ENCODE measurements at places on chromosomes 1 and 21.

DNA sequence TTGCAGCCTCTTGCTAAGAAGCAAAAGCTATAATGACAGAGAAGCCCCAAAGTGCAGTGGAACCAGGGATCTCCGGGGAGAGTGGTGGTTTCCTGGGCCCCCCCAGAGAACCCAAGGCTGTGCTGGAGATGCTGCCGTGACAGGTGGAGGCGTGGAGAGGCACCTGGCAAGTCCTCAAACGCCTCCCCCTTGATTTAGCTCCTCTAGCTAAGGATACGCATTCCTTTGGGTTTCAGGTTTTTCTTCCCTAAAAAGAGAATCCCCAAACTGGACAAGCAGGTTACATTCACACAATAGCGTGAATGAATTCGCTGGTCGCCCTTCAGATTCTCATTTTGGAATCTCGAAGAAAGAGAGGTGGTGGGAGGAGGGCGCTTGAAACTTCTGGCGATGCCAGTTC, 853 bp upstream of the ATP1A1 start:
- DNase-seq, result no peak

- DNase-seq, result no peak
These were observed 24.1 kb downstream of the PIGM start for GRCh38 chr1:160007577-160008200.

- DNase-seq, result peak; percentile 21
These were observed 106.4 kb downstream of the RGL1 start for GRCh38 chr1:183911285-183911684.

DNA sequence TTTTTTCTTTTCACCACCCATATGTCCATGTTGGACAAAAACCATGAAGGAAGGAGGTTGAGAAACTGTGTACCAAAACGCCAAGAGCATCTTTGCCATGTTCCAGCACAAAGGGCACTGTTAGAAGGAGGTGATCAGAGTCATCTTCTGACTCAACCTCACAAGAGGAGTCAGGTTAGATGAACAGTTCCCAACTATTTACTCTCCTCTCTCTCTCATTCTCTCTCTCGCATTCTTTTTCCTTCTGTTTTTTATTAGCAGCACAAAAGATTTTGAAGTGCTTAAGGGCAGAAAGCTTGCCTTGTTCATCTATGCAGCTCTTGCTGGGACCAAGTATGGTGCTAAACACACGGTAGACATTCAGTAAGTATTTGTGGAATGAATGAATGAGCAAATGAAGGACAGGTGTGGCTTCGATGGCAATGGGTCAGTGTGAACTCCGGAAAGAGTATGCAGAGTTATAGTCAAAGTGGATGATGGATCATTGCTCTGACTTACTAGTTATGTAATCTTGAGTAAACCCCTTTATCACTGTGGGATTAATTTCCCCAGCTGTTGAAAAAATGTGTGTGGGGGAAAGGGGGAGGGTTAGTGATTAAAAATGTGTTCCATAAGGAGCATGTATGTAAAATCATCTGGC, 33.9 kb downstream of the DDR2 start:
- no peak for DNase-seq

DNA sequence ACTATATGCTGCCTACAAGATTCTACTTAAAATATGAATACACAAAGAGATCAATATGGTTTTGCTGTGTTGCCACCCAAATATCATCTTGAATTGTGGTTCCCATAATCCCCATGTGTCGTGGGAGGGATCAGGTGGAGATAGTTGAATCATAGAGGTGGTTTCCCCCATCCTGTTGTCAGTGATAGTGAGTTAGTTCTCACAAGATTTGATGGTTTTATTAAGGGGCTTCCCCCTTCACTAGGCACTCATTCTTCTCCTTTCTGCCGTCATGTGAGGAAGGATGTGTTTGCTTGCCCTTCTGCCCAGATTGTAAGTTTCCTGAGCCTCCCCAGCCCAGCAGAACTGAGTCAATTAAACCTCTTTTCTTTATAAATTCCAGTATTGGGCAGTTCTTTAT, 654.4 kb upstream of the NR5A2 start:
- no peak for DNase-seq

- DNase-seq, result no peak
These were observed 36.4 kb downstream of the OPRD1 start for GRCh38 chr1:28848416-28848815.

DNA sequence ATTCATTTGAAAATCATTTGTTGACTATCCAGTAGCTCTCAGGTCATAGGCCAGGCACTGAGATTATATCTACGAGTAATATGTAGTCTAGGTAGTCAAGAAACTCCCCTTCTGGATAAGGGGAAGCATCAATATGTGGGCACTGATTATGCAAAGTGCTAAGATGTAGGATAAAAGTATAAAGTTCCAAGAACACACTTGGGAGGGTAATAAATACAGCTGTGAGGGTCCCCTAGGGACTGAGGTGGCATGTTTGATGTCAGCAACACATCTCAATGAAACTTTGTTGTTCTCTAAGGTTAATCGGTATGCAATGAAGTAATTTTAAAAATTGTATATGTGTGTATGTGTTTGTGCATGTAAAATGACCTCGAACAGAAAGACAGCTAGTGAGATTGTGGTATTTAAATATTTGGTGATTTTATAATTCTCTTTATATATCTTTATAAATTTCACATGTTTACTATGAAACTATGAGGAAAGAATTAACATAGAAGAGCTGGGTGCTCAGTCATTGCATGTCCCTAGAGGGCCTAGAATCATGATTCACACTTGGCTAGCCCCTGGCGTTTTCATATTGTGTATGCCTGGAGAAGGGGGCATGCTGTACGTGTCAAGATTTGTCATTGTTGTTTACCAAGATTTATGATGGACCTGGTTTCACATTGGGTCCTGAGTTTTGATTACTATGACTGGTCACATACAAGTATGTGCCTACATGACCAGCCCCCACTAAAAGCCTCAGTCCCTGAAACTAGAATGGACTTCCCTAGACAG, 140.1 kb upstream of the DUSP10 start:
- DNase-seq, result no peak

DNA sequence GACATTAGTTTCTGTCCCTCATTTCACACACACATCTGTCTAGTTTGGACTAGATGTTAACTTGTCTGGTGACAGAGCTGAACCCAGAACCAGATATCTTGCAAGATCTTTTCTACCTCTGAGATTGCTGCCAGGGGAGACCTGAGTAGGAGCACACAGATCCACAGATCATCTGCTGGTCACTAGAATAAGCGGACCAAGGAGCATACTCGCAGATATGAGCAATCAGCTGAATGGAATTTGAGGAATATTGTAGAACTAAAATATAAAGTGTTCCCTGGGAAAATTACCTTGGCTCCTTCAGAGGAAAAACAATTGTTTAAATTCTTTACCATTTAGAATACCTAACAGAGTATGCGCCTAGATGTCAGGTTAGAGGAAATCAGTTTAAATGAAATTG, 90.7 kb downstream of the TNFSF18 start:
- no peak for DNase-seq

- DNase-seq, result no peak
These were observed 168.6 kb upstream of the CAMK1G start for GRCh38 chr1:209414803-209415329.

- no peak for DNase-seq
These were observed 217.9 kb upstream of the VAMP3 start for GRCh38 chr1:7553042-7553690.

- DNase-seq, result no peak
These were observed 83.9 kb downstream of the USP24 start for GRCh38 chr1:55131218-55131617.

DNA sequence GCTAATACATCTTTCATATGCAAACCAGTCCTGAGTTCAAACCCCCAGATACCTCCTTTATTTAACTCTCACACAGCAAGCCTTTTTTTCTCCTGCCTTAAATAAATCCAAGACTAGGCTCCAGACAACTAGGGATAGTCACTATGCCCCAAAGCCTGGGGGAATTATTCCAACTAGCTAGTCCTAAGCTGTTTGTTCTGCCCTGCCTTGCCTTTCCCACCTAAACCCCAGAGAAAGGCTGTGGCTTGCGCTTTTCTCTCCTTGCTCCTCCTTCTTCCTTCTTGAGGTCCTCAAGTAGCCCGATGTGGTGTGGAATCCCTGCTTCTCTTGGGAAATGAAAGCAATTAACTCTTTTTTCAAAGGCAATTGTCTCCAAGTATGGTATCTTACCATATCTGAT, 31.8 kb downstream of the C1orf87 start:
- DNase-seq, result no peak

DNA sequence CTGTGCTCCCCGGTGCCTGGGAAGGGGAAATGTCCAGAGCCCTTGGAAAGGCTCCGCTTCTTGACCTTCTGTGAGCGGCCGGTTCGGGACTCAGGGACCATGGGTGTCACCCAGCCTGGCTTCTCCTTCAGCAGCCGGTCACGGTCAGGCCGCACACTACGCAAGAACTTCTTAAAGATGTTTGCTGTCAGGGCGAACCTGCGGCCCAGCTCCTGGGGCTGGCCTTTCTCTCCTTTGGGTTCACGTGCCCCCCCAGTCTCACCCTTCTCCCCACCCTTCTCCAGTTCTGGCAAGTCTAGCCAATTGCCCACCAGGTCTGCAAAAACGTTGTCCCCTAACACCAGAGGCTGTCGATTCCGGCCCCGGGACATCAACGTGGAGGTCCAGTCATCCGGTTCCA, 12.1 kb downstream of the INKA2 start:
- DNase-seq, result no peak

GRCh38 chr1:167723707-167724323, 2.0 kb downstream of the MPZL1 start:
- DNase-seq, result no peak

GRCh38 chr1:177959811-177960515, 9.9 kb downstream of the SEC16B start:
- no peak for DNase-seq

- DNase-seq, result peak; percentile 80
These were observed 28.5 kb upstream of the PKP1 start for GRCh38 chr1:201254625-201255478.

DNA sequence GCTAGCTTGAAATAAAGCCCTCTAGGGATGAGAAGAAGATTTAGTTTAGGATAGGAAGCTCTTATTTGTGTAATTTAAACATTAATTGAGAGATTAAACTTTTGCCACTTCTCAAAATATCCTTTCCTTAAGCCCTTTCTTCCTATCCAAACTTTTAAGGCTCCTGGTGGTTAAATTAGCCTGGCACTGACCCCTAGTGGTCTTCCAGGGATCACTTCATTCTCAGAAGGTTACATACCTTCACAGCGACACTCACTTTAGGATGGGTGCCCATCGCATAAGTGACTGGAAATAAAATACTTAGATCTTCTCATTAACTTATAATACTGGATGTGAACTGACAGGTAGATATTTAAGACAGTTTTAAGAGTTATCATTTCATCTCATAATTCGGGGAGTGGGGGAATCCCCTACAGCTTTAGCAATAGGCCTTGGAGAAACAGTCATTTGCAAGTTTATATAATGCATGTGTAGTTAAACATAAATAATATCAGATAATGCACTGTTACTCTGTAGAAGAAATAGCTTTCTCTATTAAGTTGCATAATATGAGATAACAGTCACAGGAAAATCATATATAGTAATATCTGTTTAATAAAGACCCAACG, 7.4 kb downstream of the LHX9 start:
- DNase-seq, result peak; percentile 35

GRCh38 chr1:234008591-234008990, 104.1 kb downstream of the SLC35F3 start:
- DNase-seq, result no peak

GRCh38 chr1:45493116-45493697, 2.2 kb upstream of the TESK2 start:
- peak; percentile 54 for DNase-seq

DNA sequence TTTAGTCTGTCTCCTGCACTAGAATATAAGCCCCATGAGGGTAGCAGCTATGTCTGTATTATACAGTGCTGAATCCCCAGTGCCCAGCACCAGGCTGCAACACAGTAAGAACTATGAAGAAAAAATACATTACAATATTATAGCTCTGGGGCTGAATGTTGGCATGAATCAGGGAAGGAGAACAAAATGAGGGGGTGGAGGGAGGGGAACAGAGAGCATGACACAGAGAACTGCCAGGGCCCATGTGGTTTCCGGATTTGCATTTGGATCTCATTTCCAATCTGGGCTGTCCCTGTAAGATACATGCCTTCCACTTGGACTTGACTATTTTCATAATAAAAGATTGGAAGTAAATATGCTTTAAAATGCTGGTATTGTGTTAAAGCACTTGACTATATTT, 35.8 kb downstream of the C1orf198 start:
- DNase-seq, result no peak

DNA sequence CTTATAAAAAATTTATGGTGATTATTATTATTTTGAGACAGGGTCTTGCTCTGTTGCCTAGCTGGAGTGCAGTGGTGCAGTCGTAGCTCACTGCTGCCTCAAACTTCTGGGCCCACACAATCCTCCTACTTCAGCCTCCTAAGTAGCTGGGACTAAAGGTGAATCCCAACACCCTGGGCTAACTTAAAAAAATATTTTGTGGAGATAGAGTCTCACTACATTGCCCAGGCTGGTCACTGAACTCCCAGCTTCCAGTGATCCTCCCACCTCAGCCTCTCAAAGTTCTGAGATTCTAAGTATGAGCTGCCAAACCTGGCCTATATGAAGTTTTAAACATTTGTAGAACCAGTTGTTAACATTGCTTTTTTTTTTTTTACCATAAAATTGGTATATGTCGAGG, 18.2 kb downstream of the NFIA start:
- DNase-seq, result no peak

- no peak for DNase-seq
These were observed 79.0 kb upstream of the KRTAP19-8 start for GRCh38 chr21:31117128-31117916.

- no peak for DNase-seq
These were observed 22.2 kb upstream of the ABL2 start for GRCh38 chr1:179251675-179252074.

DNA sequence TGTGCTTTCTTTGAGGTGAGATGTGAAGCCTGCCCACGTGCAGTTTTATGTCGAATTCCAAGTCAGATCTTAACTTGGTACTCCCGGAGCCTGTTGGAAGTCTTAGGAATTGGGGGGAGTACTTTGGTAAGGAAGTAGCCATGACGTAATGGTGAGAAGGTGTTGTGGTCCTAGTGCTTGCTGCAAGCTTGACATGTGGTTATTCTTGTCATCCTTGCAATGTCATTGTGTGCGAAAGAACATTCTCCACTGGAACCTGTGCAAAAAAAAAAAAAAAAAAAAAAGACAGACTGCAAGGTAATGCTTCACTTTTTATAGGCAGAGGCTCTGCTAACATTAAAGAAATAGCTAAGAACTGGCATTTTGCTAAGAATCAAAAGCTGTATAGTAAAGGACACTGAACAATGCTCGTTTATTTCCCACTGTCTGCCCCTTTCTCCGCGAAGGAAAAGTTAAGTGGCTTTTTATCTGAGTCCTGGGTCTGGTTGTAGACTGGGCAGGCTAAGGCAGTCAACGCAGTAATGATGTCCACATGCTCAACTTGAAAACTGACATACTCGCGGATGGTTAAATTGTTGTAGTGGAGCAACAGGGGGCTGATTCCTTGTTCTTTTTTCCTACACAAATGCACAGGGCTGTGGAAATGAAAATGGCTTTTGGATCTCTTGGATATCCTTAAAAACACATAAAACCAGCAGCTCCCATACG, 2.1 kb downstream of the KAZN start:
- DNase-seq, result no peak

GRCh38 chr1:113792986-113793385, 19.3 kb downstream of the RSBN1 start:
- DNase-seq, result no peak

Data from activated CD4-positive, alpha-beta T cell treated with anti-CD3 and anti-CD28 coated beads for 48 hours (primary cell).